ENCODE measurements at places on chromosomes 7 and 10.
A peak's percentile ranks its signal among the peaks of the same experiment; 100 is the strongest.

DNA sequence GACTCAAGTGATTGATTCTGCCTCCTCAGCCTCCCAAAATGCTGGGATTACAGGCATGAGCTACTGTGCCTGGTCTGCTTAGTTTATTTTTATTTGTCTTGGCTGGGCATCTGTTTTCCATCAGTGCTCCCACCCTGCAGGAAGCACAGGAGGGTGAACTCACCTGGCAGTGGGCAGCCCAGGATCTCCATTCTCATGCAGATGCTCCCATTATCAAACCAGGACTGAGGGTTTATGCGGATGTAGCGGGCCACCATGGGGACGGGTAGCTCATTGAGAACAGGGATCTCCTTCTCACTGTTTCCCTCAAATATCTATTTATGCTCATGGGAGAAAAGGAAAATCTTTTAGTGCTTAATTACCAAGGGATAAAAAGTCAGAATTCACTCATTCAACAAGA, 93.8 kb downstream of the CPXM2 start:
- no peak for DNase-seq

DNA sequence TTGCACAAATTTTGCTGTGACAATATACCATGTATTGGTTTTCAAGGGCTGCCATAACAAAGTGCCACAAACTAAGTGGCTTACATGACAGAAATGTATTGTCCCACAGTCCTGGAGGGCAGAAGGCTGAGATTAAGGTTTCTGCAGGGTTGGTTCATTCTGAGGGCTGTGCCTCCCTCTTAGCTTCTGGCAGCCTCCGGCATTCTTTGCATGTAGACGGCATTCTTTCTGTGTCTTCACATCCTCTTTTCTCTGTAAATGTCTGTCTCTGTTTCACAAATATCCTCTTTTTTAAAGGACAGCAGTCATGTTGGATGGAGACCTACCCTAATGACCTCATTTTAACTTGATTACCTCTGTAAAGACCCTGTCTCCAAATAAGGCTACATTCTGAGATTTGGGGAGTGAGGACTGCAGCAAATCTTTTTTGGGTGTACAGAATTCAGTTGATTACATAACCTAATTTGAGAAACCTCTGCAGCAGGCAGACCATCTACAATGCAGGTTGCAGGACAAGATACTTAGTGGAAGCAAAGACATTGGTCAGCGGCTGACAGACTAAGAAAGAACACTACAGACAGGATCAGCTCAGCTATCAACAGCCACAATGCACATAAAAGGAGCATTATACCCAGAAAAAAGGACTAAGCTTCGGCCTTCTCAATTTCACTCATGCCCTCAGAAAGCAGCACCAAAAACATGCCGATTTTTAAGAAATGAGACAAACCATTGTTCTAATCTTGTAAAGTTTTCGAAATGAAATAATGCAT, 84.6 kb upstream of the FAM3C start:
- peak; percentile 7 for DNase-seq

DNA sequence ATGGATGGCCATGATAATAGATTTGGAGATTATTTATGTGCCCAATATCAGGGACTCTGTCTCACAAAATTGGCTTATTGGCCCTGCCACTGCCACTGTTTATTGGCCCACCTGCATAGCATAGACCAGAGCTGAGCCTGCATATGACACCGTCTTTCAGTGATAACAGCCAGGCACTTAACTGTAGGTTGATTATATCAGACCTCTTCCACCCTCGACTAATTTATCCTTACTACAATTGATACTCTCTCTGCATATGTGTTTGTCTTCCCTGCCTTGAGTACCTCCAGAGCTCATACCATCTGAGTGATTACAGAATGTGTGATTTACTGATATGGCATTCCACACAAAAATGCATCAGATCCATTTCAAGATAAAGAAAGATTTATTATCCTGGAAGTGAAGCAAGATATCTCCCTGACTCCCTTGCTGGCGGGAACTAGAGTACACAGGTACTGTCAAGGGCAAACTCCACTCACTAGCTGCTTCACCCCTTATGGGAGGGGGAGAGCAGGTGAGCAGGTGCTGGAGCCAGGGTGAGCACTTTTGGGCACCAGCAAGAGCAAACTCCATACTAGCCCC, 13.1 kb upstream of the SAMD9L start:
- DNase-seq = no peak

DNA sequence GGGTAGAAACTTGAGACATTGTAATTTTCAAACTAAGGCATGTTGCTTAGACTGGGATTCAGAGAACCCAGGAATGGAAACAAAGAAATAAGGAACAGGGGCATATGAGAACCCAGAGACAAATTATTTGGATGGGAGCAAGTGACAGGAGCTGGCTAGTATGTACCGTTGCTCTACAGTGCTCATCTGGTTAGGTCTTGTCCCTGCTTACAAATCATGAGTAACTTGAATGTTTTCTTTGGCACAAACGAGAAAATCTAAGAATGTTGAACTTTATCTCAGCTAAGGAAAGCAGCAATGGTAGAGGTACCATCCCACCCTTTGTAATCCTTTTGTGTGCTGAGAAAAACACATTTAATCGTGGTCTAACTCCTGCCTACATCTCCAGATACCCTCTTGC, 116.0 kb upstream of the IMMP2L start:
- no peak for DNase-seq

- no peak for DNase-seq
Measured at GRCh38 chr7:159097661-159098423, 46.8 kb downstream of the VIPR2 start.

- no peak for DNase-seq
Measured at GRCh38 chr10:24730811-24731210, 7.1 kb upstream of the ARHGAP21 start.

GRCh38 chr7:91047636-91048035, 216.6 kb upstream of the FZD1 start:
- no peak for DNase-seq

DNA sequence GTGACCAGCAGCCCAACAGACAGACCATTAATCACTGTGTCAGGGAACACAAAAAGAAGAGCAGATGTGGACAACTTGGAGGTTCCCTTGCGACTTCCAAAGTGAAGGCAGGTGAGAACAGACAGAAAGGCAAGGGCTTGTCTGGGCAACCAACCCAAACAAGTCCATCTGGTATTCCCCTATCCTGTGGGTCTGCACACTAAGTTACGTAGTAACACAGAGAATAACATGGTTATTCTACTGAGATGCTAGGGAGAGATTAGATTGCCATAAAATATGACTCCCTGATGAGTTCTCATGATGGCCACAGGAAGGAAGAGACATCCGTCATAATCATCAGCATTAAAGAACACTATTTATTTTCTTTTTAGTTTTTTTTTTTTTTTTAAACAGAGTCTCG, 252.2 kb downstream of the CALN1 start:
- no peak for DNase-seq

DNA sequence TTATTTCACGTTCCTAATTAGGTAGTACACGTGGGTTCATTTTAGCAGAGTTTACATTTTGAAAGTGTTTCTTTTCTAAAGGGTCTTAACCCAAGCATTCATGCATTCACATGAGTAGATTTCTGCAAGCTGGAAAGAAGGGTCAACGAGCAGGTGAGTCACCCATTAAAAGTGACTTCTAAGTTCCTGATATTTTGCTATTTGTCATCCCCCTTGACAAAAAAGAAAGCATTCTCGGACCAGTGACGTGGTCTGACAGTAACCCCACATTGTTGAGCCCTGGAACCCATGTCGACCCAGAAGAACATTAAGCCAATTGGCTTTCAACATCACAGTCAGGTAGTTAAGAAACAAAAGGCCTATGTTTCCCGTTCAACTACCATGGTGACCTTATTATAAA, 49.6 kb downstream of the ABCB5 start:
- no peak for DNase-seq

- peak; percentile 41 for DNase-seq
Measured at GRCh38 chr10:128324058-128324827, 198.0 kb upstream of the MKI67 start.

DNA sequence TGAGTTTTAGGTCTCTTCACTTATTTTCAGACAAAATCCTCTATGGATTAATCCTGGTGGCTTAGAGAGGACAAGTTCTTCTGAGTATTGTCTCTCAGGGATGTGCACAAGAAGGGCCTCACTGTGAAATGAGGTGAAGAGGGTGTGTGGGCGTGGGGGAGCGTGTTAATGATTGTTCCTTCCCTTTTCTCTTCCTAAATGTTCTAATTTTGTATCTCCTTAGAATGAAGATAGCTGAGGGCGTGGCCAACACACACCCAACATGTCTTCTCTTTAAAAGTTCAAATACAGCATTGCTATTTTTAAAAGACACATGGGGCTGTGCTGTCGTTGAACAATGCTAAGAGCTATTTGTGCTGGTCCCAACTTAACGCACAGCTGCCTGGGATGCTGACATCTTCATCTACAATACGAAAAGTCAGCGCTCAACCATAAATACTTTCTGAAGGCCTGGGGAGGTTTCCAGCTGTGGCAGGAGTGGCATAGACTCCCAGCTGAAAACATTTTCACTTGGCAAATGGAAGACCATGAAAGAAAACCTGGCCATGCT, 135.9 kb downstream of the JCAD start:
- no peak for DNase-seq

DNA sequence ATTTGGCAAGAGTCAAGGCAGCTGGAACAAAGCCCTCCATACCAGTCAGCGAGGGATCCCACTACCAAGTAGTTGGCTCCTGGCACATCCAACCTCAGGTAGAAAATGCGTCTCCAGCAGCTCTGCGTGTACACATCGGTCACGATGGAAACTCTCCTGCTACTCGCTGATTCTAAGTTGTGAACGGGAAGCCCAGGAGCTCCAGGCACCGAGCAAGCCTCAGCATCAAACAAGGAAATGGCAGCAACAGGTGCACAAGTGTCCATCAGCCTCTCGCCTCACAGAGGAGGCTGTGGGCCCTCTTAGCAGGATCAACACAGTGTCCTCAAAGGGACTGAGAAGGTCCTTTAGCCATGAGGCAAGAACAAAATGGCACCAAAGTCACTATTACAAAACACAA, 127.0 kb downstream of the TCERG1L start:
- no peak for DNase-seq

GRCh38 chr7:114153700-114154099, 234.9 kb upstream of the PPP1R3A start:
- no peak for DNase-seq

DNA sequence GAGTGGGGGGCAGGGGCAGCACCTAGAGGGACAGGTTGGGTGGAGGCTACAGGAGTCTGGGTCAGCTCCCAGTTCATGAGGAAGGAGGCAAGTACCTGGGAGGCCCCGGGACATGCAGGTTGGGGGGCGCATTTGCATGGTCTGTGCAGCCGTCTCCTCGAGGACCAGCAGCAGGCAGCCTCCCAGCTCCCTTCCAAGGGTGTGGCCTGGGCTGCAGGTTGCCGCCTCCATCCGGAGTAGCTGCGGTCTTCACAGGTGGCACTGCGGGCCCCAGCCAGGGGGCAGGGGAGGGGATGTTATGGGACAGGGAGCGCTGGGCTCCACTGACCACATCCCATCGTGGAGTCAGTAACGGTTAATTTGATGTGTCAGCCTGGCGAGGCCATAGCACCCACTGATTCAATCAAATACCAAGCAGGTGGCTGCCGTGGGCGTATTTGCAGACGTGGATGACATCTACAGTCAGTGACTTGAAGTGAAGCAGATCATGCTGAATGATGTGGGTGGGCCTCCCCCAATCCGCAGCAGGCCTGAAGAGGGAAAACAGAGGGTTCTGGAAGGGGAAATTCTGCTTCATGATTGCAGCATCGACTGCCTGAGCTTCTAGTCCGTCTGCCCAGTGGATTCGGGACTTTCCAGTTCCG, 81.6 kb downstream of the PRKAG2 start:
- no peak for DNase-seq

DNA sequence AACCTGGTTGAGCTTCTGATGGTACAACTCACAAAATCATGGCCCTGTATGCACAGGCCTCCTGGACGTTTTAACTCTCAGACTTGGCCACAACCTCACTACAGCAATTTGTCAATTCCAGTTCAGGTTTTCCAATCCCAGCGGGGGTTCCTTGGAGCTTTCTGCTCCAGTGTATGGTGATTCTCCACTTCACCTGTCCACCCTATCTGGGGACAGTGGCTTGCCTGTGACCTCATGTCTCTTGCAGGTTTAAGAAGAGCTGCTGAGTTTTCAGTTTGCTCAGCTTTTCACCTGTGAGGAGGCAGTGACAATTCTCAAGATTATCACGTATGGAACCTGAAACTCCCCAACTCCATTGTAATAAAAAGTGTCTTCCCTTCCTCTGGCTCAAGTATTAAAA, 254.1 kb downstream of the DIP2C start:
- DNase-seq = no peak

DNA sequence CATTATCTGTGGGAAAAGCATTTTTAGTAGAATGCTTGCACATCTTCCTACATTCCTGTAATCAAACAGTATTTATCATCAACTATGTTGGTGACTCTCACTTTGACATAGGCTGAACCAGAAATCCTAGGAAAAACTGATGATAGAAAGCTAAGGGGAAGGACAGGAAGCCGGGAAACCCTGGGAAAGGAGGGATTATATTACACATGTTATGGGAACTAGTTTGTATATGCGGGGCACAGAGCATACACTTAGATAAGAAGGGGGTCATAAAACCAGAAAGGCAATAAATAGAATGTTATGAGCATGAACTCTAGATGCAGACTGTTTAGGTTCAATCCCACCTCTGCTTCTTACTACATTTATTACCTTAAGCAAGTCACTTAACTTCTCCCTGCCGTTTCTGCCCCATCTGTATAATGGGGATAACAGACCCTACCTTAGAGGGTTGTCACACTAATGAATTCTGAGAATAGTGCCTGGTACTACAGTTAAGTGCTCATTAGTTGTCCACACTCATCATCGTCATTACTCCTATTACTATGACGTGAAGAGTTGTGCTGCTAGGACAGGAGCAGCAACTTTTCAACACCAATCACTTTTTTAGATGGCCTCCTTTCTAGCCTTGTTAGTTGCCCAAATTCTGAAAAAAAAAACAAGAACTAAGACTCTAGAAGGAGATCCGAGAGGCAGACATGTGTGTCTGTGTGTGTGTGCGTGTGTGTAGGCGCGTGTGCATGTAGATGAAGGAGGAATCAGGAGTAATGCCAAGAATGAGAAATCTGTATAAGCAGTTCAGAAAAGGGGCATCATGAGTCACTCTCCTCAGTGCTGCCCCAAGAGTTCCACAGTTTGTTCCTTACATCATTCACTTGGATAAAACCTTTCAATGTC, 52.2 kb downstream of the KMT2C start:
- no peak for DNase-seq

DNA sequence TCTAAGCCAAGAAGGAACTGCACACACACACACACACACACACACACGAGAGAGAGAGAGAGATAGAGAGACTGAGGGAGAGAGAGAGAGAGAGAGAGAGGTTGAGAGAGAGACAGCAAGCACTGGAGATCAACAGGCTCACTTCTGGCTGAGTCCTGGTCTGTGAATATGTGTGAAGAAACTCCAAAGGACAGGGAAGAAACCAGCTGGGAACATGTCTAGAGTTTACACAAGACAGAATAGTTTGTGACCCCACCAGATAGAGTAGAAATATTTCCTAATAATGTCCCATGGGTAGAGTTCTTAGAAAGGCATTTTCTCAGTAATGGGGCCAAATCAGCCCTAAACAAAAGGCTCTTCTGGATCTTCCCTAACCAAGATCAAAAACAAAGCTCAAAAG, 155.5 kb upstream of the IGFBP3 start:
- no peak for DNase-seq
